Kidney tubule cell (primary cell): ENCODE measurements at places on chromosomes 7 and 10.

DNA sequence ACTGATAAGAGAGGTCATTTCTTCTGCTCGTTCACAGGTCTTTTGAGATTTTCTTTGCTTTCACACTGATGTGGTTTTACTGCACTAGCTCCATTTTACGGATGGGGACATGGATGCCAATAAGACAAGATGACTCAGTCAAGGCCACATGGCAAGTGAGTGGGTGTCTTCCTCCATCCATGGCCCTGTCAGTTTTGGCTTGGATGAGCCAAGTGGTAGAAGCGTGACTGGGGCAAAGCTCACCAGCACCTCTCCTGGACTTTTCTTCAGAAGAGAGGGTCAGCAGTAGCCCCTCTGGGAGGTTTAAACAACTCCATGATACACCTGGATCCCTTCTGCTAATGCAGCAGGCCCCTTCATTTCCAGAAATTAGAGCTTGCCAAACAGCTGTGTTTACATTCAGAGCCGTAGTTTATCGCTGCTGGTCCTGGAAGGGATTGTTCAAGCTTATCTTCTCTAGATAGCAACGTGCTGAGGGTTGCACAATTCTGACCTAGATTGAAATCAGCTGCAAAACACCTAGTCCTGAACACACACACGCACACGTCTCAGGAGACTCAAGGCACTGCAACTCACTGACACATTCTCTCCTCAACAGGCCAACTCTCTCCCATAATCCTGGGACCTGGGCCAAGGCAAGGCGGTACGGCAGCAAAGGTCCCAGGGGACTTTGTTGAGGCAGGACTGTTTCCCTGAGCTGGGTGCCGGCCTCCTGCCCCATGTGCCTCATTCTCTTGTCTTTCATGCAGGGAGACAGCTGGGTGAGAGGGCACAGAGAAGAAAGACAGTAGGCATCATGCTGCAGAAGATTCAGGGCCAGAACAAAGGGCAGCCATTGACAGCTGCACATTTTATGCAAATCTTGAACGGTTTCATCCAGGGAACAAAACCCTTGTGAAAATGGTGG lies 14.2 kb upstream of the PDCD4 start:
- no peak for DNase-seq

DNA sequence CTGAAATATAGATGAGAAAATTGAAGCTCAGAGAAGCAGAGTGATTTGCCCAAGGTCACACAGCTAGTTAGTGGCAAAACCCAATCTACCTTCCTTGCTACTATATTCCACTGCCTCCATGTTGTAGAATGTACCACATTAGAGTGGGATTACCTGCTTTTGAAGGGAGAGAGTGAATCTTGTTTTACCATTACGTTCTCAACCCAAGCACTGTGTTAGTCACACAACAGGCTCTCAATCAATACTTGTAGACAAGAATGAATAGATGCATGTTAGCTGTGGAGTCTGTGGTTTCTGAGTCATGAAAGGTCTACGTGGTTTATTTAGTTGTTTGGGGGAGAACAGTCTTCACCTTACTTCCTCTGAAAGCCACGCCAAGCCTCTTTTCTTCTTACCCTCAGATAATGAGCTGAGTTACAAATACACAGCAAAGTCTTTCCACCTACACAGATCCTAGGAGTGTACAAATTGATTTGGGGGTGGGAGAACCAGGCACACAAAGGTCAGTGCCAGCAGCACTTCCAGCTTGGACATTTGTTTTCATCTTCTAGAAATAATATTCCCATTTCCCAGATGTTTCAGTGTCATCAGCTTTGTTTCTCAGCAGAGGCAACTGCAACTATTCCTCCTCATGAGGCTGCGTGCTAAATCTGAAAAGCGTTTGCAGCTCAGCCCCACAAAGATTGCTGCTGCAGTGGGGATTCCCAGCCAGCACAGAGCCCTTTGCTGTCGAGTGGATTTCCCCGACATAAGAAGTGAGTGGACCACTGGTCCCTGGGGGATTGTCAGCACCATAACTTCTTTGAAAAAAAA lies 71.5 kb upstream of the ADO start:
- DNase-seq, result peak; percentile 89

DNA sequence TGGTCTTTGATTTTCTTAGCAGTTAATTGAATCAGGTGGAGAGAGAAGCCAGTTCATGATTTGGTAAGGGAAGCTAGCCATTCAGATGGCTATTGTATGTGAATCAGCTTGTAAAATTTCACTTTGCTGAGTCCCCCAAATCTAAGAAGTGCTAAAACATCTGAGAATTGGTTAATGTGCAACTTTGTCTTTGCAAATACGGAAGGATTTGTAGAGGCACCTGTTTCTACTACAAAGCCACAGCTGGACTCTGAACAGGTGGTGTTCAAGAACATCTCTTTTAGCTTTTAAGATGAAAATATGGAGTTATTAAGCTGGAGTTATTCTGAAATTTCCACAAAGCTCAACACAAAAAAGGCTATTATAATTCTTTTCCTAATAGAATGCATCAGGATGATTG lies 132.6 kb downstream of the VPS50 start:
- no peak for DNase-seq

DNA sequence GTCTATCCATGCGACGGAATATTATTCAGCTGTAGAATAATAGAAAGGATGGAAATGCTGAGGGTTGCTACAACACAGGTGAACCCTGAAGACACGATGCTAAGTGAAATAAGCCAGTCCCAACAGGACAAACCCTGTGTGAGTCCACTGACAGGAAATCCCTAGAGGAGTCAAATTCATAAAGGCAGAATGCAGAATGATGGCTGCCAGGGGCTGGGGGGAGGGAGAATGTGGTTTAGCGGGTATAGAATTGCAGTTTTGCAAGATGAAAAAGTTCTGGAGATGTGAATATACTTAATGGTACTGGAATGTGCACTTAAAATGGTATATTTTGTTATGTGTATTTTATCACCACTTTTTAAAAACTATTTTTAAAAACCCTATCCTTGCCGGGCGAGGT lies 36.9 kb upstream of the DOCK1 start:
- no peak for DNase-seq

DNA sequence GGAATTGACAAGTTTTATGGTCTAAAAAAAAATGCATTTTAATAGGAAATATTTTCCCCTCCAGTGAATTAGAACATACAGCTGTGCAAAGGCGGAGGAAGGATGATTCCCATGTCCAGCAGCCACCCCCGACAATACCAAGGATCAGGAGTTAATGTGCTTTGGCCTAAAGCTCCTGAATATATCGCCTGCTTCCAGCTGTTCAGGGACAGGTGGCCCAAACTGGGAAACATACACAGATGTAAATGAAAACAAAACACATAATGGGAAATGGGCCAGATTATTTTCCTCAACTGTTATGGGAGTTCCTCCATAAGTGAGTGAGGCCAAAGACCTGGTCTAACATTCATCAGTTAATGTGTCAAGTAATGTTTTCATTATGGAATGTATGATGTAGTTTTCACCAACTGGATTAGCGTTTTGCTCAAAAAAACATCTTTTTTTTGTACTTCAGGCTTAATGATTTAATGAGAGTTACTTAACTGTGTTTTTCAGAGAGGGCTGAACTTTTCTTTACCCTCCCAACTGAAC lies 55.1 kb upstream of the LAMB1 start:
- peak; percentile 61 for DNase-seq

GRCh38 chr10:49322371-49323170 lies 23.6 kb downstream of the C10orf71 start:
- DNase-seq, result no peak

- peak; percentile 45 for DNase-seq
These were observed 19.5 kb downstream of the DNAJB9 start for GRCh38 chr7:108589199-108589598.

GRCh38 chr7:30726296-30727006 lies 25.5 kb upstream of the INMT start:
- no peak for DNase-seq

- DNase-seq, result no peak
These were observed 71.0 kb downstream of the LRMDA start for GRCh38 chr10:75502389-75502788.

GRCh38 chr7:31341141-31341540 lies 615 bp upstream of the NEUROD6 start:
- no peak for DNase-seq

DNA sequence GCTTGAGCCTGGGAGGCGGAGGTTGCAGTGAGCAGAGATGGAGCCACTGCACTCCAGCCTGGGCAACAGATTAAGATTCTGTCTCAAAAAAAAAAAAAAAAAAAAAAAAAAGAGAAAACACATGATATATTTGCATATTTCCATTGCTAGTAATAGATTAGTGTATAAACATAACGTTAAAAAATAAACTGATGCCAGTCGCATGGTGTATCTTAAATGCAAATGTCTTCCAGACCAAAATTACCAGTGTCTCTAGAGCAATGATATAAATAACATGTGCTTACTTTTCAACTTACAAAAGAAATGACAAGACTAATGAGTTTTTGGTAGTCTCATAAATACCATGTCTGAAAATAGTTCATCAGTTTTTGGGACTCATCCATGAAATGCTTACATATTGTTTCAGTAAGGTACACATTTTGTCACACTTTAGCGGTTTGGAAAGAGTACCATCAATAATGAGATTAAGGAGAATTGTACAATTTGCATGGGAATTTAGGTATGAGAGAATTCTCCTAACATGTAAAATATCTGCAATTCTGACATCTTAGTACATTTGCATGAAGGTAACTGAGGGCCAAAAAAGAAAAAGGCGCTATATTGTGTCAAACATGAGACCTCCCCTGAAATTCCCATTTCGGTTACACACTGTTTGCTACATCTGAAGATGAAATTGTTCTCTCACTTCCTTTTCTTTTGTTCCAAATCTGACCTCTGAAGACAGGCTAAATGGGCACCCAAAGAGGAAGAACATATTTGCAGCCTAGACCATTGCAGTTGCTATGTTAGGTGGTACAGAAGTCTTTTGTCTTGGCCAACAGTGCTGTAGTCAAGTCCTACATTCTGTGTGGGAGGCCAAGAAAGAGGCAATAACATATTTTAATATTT lies 51.5 kb upstream of the PIP4K2A start:
- DNase-seq, result no peak

DNA sequence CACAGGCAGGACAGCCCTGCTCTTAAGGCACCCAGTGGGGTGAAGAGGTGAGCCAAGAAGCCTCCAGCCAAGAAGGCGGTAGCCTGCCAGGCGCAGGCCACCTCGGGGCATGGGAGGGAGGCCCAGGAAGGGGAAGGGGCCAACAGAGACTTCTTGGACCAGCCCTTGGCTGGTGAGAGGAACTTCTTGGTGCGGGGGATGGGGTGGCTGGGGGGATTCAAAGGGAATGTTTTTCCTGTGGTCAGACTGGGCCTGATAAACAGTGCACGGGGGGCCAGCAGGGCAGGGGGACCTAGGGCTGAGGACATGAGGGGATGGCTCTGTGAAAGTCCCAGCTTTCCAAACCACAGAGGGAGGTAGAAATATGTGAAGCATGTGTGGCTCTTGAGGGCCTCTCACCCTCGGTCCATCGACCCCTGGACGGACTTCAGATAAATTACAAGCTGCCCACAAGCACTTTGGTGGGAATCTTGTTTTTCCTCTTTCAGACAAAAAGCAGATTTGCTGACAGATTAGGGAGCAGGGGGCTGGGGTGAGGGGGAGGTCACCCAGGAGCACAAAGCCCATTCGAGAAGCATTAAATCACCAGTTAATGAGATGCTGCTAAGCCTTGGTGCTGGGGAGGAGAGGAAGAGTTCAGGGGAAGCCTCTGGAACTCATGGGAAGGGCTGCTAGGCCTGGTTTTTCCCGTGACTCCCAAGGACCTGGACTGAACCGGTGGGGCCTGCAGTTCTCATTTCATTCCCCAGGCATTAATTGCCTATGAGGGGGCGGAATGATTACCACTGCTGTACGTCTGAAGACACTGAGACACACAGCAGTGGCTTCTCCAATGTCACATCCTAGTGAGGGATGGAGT lies 11.3 kb downstream of the CRYGN start:
- no peak for DNase-seq

DNA sequence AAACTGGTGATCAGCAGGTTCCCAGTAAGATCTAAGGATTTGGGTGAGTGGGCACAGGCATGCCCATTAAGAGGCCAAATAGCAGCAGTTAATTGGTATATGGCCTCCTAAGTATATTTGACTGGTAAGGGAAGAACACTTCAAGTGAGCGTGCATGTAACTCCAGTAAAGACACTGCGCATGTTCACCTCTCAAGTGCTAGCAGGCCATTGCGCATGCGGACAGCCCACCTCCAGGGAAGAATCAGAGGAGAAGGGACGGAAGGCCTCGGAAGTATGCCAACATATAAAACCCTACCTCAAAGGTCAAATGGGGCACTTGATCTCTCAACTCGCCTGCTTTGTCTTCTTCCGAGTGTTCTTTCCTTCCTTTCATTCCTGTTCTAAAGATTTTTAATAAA lies 118.0 kb downstream of the ARL5B start:
- no peak for DNase-seq

- DNase-seq, result no peak
These were observed 8.3 kb downstream of the IQCE start for GRCh38 chr7:2566890-2567678.

- no peak for DNase-seq
These were observed 1217.8 kb upstream of the LRRTM3 start for GRCh38 chr10:65708057-65708456.

GRCh38 chr7:158824028-158824427 lies 5.3 kb downstream of the ESYT2 start:
- no peak for DNase-seq
